ENCODE measurements at places on chromosomes 2 and 18.

- DNase-seq: no peak
Measured at GRCh38 chr18:59923539-59924196, 23.9 kb downstream of the PMAIP1 start.

DNA sequence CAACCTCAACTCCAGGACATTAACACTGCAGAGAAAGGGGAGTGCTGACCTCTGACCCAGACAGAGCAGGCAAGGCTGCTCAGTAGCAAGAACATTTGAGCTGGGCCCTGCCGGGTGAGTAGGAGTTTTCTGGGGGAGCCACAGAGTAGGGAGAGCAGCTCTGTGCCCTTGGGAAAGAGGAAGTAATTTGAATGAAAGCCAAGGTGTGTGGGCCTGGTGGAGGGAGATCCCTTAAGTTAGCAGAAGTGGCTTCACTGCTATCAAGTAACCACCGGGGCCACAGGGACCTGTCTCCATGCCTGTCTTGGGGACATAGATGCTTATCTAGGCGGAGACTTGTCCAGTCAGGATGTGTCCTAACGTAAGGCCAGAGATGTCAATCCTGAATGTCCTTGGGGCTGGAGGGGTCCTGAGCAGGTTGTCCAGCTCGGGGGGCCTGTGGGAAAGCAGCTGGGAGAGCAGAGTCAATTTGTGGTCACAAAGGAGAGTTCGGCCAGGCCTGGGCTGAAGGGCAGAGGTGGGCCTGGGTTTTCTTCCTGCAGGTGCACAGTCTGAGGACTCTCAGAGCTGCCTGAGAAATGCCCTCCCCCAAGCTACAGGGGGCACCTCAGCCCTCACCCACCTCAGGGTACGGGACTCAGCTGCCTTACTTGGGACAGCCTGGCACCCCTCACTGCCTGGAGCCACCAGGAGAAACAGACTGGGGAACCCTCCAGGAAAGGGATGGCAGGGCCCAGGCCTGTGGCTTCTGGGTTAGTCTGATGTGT lies 15.0 kb upstream of the OTOF start:
- DNase-seq: no peak

GRCh38 chr18:9380101-9380500 lies 45.5 kb downstream of the TWSG1 start:
- peak; percentile 28 for DNase-seq

DNA sequence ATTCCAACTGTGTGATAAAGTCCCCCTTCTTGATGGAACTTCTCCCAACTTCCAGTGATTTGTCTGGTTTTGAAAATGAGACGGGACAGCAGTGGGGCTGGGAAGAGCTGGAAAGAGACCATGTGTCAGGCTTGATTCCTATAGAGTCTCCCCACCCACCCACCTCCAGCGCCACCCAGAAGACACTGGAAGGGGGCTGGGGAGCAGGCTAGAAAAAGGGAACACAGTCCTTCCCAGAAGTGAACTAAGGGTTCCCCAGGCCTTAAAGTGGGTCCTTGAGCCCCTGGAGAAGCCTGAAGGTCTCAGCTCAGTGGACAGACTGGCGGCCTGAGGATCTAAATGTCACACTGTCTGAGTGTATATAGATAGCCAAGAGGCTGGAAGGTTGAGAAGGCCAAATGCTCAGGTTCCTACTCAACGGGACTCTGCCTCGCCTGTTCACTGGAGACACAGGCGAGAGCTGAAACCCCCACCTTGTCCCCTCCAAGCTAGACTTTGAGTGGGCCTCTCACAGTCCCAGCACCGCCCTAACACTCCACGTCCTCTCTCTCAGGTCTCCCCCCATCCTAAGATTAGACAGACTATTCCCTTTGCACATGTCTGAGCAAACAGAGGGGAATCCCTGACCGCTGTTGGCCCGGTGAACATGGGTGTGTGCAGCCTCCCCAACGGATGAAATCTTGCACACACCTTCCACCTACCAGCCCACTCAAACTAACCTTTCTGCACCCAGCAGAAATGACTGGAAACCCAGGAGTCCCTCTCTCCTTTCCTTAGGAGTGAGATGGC lies 1.6 kb downstream of the PKDCC start:
- no peak for DNase-seq

GRCh38 chr2:36857713-36858112 lies 108.6 kb downstream of the STRN start:
- peak; percentile 7 for DNase-seq

GRCh38 chr2:207768168-207768865 lies 1.4 kb downstream of the FZD5 start:
- DNase-seq: peak; percentile 33

DNA sequence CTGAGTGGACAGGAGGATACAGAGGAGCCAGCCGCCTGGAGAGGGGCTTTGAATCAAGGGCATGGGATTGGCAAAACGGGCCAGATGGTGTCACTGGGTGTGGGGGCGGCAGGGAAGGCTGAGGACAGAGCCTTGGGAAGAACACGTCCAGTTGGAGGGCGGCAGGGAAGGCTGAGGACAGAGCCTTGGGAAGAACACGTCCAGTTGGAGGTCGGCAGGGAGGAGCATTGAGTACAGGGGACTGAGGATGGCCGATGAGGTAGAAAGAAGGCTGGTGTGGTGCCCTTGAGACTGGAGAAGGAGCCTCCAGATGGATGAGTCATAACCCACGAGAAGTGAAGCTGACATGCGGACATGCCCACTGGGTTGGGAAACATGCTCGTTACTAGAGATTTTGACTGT lies 4.5 kb downstream of the HES6 start:
- DNase-seq: no peak

- peak; percentile 46 for DNase-seq
Measured at GRCh38 chr18:63119647-63120046, 199.9 kb downstream of the BCL2 start.

DNA sequence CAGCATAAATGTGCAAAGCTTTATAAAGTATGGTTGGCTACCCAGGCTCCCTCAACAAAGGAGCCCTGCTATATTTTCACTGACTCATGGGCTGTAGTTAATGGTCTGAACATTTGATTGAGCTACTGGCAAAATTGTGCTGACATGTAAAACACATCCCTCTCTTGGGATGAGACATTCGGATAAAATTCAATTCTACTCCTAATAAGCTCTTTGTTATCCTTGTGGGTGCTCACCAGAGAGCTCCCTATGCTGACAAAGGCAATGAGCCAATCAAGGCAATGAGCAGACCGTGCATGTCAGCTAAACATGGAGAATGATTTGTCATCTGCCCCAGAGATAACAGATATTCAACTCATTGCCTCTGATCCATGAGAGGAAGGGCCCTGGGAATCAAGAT lies 27.7 kb downstream of the SERPINB8 start:
- no peak for DNase-seq

GRCh38 chr2:230824406-230824978 lies 40.2 kb upstream of the ITM2C start:
- DNase-seq: peak; percentile 89

- DNase-seq: peak; percentile 24
Measured at GRCh38 chr2:197705912-197706838, 1.0 kb downstream of the MARS2 start.

GRCh38 chr2:129802290-129802689 lies 177.2 kb upstream of the RAB6C start:
- no peak for DNase-seq

DNA sequence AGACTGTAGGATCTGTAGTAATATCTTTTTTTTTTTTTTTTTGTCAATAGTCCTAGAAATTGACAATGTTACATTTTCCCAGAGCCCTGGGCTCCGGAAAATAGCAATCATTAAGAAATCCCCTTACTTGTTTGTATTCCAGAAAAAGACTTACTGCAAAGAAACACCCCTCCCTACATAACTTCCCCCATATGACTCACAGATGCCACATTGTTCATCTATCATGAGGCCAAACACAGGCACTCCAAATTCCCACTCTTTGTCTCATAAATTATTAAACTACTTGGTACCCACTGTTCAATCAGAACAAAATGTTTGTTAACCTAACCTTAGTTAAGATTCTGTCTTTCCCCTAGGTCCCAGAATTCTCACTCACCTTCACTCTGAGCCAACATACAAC lies 53.5 kb downstream of the TEX51 start:
- no peak for DNase-seq
